ENCODE measurements at places on chromosomes 2 and 18.
A peak's percentile ranks its signal among the peaks of the same experiment; 100 is the strongest.

GRCh38 chr2:224551693-224552092 is 33.5 kb downstream of the CUL3 start:
- DNase-seq: no peak

- DNase-seq: peak; percentile 47
These were observed at the start of gene CFAP65 for GRCh38 chr2:219041252-219041651. CFAP65 (minus strand) TSS chr2:219041516; CDS start chr2:219039048, 2,468 bp downstream.

- DNase-seq: no peak
These were observed 61.7 kb upstream of the ZNF532 start for GRCh38 chr18:58802959-58803358.

DNA sequence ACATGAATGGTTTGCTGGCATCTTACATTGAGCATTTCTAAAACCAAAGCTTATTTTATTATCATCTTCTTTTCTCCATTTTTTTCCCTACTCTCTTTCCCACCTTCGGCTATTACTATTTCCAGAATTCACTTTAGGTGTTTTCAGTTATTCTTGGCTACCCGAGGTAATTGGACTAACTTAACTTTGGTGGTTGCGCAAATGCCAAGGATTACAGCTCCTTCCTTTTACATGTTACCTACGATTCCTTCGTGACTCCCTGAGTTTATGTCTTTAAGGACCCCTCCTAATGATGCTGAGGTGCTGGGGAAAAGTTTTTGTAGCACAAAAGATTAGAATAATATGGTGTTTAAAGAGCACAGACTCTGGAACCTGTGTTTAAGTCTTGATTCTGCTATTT is 14.3 kb downstream of the KIAA1328 start:
- DNase-seq: no peak

DNA sequence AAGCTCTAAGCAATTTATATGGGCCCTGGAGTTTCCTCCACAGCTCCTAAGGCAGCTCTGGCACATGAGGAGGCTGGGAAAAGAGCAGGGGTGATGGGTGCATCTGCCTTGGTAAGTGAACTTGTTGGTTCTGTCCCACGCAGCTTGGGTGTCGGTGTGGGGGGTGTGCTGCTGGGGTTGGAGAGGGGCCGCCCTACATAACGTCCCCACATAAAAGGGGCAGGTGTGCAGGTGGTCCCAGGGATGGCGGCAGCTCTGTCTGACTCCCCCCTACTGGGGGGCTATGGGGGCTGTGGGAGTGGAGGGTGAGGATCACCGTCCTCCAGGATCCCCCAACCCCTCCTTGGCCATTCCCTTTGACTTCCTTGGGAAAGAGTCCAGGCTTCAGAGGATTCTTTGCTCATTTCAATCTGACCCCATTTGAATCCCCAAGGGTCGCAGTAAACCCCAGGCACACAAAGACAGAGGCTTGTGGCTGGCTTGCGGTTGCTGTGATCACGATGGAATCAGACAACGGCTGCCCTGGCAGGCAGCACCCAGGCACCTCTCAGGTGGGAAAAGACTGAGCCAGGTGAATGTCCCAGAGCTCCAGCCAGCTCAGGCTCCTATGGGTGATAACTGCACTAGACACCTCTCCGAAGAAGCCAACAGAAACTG is 34.5 kb upstream of the CD8A start:
- DNase-seq: no peak

GRCh38 chr18:63297687-63298399 is 21.7 kb downstream of the BCL2 start:
- DNase-seq: no peak

GRCh38 chr2:136334967-136335366 is 217.0 kb upstream of the CXCR4 start:
- no peak for DNase-seq

DNA sequence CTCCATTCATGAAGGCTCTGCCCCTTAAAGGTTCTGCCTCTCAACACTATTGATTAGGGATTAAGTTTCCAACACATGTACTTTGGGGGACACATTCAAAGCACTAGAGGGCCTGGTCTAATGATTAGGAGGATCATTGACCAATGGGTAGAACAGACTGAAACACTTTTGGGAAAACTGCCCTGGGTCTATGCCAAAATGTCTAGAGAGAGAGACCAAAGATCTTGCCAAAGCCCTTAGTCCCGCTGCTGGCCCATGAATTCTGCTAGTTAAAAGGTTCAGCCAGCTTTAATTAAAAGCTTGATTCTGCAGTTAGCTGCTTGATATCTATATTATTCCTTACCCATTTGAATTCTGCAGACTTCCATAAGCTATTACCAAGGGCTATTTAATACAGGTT is 613.2 kb downstream of the SLC4A3 start:
- DNase-seq: no peak

- DNase-seq: peak; percentile 59
These were observed 767.0 kb downstream of the SLC4A3 start for GRCh38 chr2:220394433-220394832.

Measured in NCI-H1105 (cell line).